GM13977 (cell line): ENCODE measurements at places on chromosomes 16 and 17.

DNA sequence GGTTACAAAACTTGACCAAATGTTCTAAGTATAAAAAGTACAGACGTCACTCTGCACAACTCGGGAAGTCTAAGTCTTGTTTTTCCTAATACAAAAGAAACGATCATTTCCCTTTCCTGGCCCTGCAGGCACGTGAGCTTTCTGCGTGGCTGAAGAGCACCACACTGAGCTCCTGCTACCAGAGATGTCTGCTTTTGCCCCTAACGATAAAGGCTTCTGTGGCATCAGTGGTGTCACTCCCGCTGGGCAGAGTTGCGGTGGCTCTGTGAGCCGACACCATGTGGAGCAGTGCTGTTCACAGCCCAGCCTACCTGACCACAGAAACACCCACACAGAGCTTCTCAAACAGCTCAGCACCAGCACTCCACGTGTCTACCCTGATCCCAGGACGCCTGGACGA is 20.5 kb downstream of the EMC8 start:
- DNase-seq, result no peak

DNA sequence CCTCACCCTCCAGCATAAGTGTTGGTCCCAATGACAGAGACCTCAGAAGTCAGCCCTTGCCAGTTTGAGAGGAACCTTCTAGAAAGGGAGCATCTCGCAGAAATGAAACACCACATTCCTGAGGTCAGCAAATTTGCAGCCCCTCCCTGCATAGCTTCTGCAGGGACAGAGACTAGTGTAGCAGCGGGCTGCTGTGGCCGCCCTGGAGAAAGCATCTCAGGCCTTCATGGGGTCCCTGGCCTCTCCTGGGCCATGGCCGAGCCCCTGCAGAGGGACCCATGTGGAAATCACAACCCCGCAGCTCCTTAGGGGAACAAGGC is 11.4 kb downstream of the HS3ST6 start:
- DNase-seq, result no peak

GRCh38 chr16:3479654-3480216 is 15.6 kb downstream of the C16orf90 start:
- DNase-seq, result peak; percentile 75

GRCh38 chr16:67860589-67861398 is 12.1 kb upstream of the EDC4 start:
- DNase-seq, result no peak

GRCh38 chr17:75078284-75079022 is 9.3 kb upstream of the SLC16A5 start:
- peak; percentile 76 for DNase-seq

DNA sequence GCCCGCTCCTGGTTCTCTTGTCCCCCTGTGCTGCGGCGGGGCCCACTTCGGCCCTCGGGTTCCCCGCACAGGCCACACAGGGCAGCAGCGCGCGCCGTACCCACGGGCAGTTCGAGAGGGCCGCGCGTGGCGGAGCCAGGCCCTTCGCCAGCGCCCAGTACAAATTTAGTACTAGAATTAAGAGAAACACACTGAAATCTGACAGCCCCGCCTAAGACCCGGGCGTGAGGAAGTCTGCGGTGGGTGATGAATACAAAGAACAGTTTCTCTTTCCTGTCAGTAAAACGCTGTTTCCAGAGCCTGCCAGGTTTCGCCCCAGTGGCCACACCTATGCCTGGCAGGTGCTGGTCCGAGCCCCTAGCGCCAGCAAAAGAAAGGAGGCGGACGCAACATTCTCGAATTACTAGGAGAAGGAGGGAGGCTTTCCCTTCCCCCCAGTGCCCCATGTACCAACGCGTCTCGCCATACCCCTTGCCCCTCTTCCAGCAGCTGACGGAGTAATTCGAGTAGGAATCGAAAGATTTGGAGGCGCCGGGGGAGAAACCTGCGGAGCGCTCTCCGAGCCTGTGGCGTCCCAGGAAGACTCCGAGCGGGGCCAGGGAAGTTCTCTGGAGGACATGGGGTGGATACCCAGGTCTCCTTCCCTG is 591 bp upstream of the SLFN5 start:
- DNase-seq, result peak; percentile 87

DNA sequence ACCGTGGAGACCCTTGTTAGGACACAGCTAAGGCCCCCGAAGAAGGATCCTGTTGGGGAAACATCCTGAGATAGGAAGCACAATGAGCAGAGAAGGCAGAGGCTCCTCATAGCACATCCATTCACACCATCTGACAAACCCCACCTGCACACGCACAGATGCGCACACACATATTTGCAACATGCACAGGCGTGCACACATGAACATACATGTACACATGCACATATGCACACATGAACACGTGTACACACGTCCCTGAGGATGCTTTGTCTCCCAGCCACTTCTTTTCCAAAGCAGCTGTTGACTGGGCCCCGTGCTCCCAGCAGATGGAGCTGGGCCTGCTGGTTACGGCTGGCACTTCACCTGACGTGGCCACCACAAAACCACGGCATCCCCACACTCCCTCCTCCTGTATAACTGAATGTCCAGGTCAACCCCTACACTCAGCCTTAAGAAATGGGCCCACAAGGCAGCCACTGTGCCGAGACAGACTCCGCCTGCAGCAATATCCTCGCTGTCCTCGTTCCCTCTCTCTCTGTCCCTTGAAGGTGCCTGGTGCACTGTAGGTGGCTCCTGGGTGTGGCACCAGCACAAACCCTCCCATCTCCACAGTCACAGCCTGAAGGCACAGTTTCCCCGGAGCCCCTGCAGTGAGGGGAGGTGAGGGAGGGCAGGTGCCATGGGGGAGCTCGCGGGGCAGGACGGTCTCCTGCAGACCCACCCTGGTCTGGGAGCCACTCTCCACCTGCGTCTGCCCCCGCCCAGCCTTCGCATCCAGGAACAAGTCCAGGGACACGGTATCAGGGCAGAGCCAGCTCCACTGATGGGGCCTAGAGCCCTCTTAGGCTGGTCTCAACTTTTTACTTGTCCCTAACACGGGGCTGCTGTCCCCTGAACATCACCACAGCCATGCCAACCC is 183.0 kb downstream of the RBFOX3 start:
- no peak for DNase-seq

- DNase-seq, result no peak
Observed at GRCh38 chr16:87559945-87560344, 42.4 kb upstream of the JPH3 start.

- DNase-seq, result peak; percentile 69
Observed at GRCh38 chr17:32519228-32520103, 32.7 kb downstream of the CDK5R1 start.

- DNase-seq, result no peak
Observed at GRCh38 chr16:6091021-6091420, 993.4 kb upstream of the EEF2KMT start.

DNA sequence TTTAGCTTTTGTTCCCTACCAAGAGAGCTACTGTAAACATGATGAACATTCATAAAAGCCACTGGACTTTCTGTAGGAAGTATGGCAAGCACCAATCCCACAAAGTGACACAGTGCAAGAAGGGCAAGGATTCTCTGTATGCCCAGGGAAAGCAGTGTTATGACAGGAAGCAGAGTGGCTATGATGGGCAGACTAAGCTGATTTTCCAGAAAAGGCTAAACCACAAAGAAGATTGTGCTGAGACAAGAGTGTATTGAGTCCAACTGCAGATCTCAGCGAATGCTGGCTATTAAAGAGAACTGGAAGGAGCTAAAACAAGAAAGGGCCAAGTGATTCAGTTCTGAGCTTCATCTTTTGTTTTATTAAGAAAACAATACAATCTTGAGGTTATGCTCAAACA is 60.5 kb upstream of the EFCAB3 start:
- no peak for DNase-seq

DNA sequence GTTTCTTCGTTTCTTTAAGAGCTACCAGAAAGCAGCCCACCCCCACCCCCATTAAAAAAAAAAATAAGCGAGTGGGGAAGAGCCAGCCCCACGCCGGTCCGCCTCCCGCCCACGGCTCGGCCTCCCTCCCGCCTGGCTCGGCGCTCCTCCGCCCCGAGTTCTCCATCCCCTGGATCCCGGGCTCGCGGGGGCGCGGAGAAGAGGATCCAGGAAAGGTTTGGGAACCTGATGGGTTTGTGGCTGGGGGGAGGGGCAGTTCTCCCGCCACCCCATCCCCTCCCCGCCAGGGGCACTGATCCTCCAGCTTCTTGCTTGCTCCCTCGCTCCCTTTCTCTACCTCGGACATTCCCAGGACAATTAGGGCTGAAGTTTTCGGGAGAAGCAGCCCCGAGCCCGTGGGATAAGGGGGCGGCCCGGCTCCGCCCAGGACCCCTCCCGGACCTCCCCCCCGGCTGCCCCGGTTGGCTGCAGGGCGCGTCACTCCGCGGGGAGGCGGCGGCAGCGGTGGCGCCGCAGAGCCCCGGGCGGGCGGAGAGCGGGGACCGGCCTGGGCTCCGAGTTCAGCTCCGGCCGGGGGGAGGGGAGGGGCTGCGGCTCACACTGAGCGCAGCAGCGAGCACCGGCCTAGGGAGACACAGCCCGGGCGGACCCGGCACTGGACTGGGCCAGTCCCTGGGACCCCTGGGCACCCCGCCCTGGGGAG is 1.0 kb upstream of the SALL1 start:
- no peak for DNase-seq

GRCh38 chr17:4515501-4515900 is 16.8 kb downstream of the SPNS2 start:
- no peak for DNase-seq

GRCh38 chr16:30121741-30122571 is 1.1 kb downstream of the MAPK3 start:
- DNase-seq, result no peak

- no peak for DNase-seq
Observed at GRCh38 chr16:83473926-83474650, 333.7 kb upstream of the HSBP1 start.

GRCh38 chr17:57669671-57670529 is 75.2 kb downstream of the CCDC182 start:
- DNase-seq, result peak; percentile 8

DNA sequence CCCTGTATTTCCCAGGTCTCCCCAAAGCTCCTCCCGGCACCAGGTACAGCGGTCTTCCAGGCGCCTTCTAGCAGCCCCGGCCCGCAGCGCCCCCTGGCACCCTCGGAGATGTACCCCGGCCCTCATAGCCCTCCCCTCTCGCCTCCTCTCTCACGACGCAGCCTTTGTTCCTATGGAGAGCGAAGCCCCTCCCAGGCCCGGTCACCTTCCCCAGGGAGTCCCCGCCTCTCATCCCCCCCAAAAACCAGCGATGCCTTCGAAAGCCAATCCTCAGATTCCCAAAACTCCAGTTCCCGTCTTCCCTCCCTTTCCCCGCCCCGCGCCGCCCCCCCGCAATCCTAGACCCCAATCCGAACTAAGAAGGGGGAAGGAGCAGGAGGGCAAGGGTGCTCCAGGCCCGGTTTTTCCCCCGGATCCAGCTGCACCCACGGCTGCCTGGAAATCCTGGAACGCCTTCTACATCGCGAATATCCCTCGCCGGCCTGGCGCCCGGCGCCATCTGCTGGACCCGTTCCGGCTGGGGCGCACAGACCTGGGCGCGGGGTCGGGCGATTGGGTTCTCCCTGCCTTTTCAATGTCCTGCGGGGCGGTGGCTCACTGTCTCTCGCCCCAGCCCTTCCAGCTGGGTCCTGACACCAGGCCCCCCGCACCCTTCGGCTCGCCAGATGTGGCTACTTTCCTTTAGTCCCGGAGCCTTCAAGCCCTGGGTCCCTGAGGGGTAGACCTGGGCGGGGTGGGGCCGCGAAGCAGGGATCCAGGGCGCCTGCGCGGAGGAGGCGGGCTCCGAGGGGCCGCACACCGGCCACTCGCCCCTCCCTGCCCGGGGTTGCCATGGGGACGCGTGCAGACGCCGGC is at the start of gene DNAH2:
Gene DNAH2, plus strand, starts transcription at position 844 of the 855 bp plus-strand sequence. CDS start 1,991 bp downstream, outside the sequence.
- peak; percentile 82 for DNase-seq

DNA sequence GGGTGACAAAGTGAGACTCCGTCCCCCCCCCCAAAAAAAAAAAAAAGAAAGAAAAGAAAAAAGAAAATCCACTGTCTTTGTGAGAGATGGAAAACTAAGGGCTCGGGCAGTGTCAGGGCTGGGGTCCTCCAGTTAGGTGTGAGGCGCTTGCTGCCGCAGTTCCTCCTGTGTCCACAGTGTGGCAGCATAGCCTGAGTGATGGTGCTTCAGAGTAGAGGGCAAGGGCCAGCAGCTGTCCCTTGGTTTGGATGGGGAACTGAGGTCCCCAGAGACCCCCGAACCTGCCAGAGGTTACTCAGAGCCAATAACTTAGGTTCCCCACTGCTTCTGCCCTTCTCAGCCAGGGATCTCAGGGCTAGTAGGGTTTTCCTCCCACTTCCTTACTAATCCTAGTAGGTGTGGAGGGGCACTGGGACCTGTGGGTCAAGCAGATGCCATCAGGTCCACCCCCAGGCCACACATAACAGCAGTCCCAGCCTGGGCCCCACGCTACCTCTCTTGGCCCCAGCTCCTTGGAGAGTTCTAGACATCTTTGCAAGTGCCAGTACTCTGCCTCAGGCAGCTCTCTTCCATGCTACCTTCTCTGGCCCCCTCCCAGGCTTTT is 7.9 kb upstream of the LLGL1 start:
- DNase-seq, result peak; percentile 89

DNA sequence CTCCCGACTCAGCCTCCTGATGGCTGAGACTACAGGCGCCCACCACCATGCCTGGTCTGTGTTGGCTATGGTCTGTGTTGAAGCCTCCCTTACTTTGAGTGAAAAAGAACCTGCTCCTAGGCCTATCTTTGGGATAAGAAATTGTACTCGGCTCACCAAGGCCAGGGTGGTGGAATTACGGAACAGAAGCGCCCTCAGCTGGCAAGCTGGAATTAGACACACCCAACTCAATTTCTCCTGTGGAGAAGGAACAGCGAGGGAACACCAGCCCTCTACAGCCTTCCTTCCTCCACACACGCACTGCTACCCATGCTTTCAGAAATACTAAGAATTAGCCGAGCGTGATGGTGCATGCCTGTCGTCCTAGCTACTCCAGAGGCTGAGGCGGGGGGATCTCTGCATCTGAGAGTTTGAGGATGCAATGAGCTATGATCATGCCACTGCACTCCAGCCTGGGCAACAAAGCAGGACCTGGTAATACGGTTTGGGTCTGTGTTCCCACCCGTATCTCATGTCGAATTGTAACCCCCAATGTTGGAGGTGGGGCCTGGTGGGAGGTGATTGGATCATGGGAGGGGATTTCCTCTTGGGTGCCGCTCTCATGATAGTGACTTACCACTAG is 40.1 kb upstream of the RBBP6 start:
- DNase-seq, result peak; percentile 34

DNA sequence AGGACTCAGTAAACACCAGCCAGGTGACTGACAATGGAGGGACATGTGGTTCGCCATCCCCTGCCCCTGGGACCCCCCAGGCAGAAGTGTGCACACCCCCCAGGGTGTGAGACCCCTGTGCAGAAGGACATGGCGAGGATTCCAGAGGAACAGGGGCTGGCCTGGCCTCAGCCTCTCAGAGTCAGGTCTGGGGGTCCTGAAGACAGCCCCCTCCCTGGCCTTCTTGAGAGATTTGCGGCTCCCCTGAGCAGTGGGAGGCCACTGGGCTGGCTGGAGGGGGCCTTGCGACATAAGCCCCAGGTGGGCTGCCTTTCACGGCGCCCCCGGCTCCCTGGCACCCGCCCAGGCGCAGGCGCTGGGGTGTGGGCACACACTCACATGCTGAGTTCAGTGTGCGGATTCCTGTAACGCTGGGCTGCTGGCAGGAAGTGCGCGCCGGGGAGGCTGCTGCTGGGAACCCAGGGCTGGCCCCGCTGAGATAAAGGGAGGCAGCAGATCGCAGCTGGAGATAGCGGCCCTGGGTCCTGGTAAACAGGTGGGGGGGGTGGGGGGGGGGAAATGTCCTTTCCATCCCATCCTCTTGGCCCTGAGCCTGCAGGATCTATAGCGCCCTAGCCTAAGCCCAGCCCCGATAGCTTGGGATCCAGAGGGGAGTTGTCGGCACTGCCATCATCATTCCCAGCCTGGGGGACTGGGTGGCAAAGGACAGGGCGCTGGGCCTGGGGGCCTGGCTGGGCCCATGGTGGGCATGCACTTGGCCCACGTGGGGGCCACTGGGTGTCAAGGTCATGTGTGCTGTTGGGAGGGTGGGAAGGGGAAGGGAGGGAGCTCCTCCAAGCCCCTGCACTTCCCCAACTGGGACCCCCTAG is 27.1 kb downstream of the TMEM235 start:
- DNase-seq, result no peak
